ENCODE measurements at places on chromosomes 12 and 14. TPM values are rescaled to one million over a fixed set of nuclear protein-coding genes. Genes with fewer than 3 reads are reported as not detected.

Gene P2RX4
- 59.8 TPM for total RNA-seq

DNA sequence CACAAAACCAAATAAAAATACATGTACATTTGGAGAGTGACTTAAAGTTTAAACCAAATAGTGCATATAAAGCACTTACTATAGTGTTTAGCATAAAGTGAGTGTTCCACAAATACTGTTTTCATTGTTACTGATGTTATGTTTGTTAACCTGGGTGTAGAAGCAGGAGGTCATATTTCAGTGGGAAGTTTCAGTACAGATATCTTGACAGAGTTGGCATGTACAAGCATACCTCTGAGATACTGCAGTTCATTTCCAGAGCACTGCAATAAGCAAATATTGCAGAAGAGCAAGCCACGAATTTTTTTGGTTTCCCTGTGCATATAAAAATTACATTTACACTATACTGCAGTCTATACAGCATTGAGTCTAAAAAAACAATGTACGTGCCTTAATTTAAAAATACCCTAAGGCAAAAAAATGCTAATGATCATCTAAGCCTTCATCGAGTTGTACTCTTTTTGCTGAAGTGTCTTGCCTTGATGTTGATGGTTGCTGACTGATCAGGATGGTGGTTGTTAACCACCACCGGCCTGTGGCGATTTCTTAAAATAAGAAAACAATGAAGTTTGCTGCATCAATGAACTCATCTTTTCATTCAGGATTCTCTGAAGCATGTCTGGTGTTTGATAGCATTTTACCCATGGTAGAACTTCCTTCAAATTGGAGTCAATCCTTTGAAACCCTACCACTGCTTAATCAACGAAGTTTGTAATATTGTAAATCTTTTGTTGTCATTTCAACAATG lies 361.1 kb upstream of the RPL10L start:
- no peaks in the 10 kb centered on the region for H3K27me3 ChIP-seq
- no peaks in the 10 kb centered on the region for H3K4me1 ChIP-seq
- no peak for DNase-seq
- no peaks in the 10 kb centered on the region for H3K36me3 ChIP-seq
- no peak overlapping the region for H3K4me3 ChIP-seq
- H3K27ac ChIP-seq, result no peak overlapping the region

- no peak overlapping the region for H3K4me3 ChIP-seq
- no peak for DNase-seq
- no peaks in the 10 kb centered on the region for H3K27me3 ChIP-seq
Observed at GRCh38 chr12:121165316-121165715, 32.6 kb downstream of the P2RX7 start.

- no peak overlapping the region for H3K4me3 ChIP-seq
- H3K36me3 ChIP-seq, result no peaks in the 10 kb centered on the region
- H3K27me3 ChIP-seq, result no peaks in the 10 kb centered on the region
- no peak for DNase-seq
Observed at GRCh38 chr12:108619369-108620160, 14.1 kb downstream of the SELPLG start.

- no peak overlapping the region for H3K4me3 ChIP-seq
- no peak overlapping the region for H3K27ac ChIP-seq
- peaks cover 27% of the 10 kb centered on the region for H3K27me3 ChIP-seq
- no peak for DNase-seq
- no peaks in the 10 kb centered on the region for H3K36me3 ChIP-seq
- H3K4me1 ChIP-seq, result no peaks in the 10 kb centered on the region
Observed at GRCh38 chr12:2023365-2023764, 19.1 kb upstream of the DCP1B start.

DNA sequence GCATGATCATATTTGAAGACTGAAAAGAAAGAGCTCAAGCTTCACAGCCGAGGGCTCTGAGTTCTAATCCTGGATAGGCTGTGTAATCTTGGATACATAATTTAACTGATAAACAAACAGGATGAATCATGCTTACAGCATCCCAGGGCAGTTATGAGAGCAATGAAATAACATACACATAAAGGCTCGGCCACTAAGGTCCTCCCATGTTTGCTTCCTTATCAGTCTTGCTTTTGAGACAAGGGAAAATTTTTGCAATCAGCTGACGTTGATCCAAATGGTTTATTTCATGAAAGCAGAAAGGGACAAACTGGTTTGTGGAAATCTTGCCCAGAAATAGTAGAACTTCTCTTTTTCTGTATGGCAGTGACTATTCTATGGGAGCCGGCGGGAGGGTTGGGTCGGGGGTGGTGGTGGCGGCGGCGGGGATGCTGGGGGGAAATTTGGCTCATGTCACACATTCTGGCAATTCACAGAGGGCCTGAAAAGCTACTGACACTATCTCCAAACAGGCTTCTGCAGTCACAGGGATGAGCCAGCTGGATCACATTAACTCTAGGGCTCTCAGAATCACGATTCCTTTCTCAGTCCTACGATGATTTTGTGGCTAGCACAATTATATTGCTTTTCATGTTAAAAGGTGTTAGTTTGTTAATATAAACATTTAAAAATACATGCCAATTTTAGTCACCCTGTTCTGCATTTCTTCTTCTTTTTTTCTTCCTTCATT lies 124.5 kb downstream of the SLC8A3 start:
- no peak overlapping the region for H3K27ac ChIP-seq
- H3K4me1 ChIP-seq, result no peaks in the 10 kb centered on the region
- no peaks in the 10 kb centered on the region for H3K27me3 ChIP-seq
- H3K4me3 ChIP-seq, result no peak overlapping the region

DNA sequence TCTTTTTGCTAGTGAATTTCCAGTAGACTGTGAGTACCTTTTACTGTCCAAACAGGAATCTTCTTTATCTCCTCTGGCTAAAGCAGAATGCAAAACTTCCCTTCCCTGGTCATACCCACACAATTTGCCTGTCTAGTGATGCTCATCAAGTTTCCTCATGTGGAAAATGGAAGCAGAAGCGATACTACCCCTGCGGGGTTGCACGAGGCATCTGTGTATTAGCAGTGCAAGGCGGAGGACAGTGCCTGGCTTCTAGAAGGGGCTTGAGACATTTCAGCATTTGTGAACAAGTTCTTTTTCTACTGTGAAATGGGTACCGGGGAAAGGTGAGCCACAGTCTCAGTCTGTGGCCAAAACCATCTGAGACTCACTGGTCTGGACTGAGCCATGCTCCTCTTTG lies 340.9 kb downstream of the AACS start:
- no peak overlapping the region for H3K27ac ChIP-seq
- H3K27me3 ChIP-seq, result no peaks in the 10 kb centered on the region
- H3K36me3 ChIP-seq, result no peaks in the 10 kb centered on the region
- DNase-seq, result no peak

DNA sequence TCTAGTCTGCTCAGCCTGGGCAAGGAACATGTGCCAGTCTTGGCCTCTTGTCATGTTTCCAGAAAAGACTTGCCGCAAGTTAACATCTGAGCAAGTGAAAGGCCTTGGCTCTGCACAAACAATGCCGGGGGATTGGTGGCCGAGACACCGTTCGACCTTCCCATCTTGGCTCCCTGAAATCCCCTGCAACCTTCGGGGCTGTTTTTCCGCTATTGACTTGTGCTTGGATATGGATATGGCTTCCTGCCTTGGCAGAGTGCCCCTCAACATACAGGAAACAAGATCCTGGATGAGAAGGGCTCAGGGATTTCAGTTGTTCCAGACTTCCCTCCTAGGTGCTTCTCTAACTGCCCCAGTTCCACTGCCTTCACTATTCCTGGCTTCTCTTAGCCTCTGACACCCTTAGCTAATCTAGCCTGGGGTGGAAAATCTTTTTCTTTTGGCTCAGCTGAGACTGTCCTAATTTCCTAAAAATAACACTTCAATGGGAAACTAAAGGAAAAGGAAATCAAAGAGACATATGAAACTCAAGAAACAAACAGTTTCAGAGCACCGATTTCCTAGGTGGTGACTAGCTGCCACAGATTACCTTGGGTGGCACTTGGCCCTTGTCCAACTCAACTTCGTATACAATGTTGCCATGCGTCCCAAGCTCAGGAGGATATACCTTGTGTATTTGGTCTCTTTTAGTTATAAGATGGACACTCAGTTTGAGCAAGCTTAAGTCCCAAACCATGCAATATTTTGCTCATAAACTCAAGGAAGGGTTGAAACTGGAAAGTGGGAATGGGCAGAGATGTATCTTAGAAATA lies 33.9 kb downstream of the RDH12 start:
- H3K4me1 ChIP-seq, result no peaks in the 10 kb centered on the region
- peaks cover 2% of the 10 kb centered on the region for H3K27me3 ChIP-seq
- no peak overlapping the region for H3K4me3 ChIP-seq
- DNase-seq, result no peak

Gene TROAP
- total RNA-seq, result 0.51 TPM

DNA sequence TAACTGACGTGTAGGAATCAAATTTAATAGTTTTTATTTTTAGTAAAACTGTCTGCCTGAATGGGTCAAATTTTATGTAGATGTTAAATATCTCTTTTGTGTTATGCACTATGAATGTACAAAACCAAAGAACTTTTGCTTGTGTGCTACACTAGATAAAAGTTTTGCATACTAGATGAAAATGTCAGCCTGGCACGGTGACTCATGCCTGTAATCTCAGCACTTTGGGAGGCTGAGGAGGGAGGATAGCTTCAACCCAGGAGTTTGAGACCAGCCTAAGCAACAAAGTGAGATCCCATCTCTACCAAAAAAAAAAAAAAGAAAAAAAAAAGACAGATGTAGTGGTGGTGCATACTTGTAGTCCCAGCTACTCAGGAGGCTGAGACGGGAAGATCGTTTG lies 11.1 kb downstream of the AEBP2 start:
- H3K4me3 ChIP-seq, result no peak overlapping the region
- H3K4me1 ChIP-seq, result peaks cover 3% of the 10 kb centered on the region
- no peak for DNase-seq
- no peaks in the 10 kb centered on the region for H3K36me3 ChIP-seq

Gene RPS6KA5
- total RNA-seq, result 2.0 TPM

- no peak overlapping the region for H3K27ac ChIP-seq
- DNase-seq, result no peak
- no peaks in the 10 kb centered on the region for H3K4me1 ChIP-seq
- no peaks in the 10 kb centered on the region for H3K27me3 ChIP-seq
- peaks cover 41% of the 10 kb centered on the region for H3K36me3 ChIP-seq
Observed at GRCh38 chr12:6842075-6842474, 1.4 kb downstream of the GNB3 start.

- no peaks in the 10 kb centered on the region for H3K36me3 ChIP-seq
- H3K4me1 ChIP-seq, result peaks cover 13% of the 10 kb centered on the region
- no peak for DNase-seq
- no peaks in the 10 kb centered on the region for H3K27me3 ChIP-seq
Observed at GRCh38 chr12:65643595-65644386, 180.5 kb upstream of the HMGA2 start.

Gene RFX4
- not detected for total RNA-seq

GRCh38 chr14:104134061-104134965 lies 4.1 kb upstream of the KIF26A start:
- no peaks in the 10 kb centered on the region for H3K4me1 ChIP-seq
- no peak overlapping the region for H3K27ac ChIP-seq
- H3K27me3 ChIP-seq, result peaks cover 15% of the 10 kb centered on the region
- no peaks in the 10 kb centered on the region for H3K36me3 ChIP-seq
- no peak for DNase-seq
- no peak overlapping the region for H3K4me3 ChIP-seq

Gene IL23A
- total RNA-seq, result not detected

GRCh38 chr14:91373591-91374254 lies 43.9 kb downstream of the CCDC88C start:
- no peak for DNase-seq
- H3K27me3 ChIP-seq, result peaks cover 7% of the 10 kb centered on the region
- no peak overlapping the region for H3K27ac ChIP-seq
- H3K4me3 ChIP-seq, result no peak overlapping the region
- H3K4me1 ChIP-seq, result no peaks in the 10 kb centered on the region
- no peaks in the 10 kb centered on the region for H3K36me3 ChIP-seq

GRCh38 chr12:32039347-32039746 lies 67.3 kb upstream of the BICD1 start:
- no peaks in the 10 kb centered on the region for H3K4me1 ChIP-seq
- H3K36me3 ChIP-seq, result no peaks in the 10 kb centered on the region
- H3K4me3 ChIP-seq, result no peak overlapping the region

GRCh38 chr12:106248846-106249371 lies 1.1 kb upstream of the CKAP4 start:
- peak; percentile 65 for DNase-seq
- H3K27me3 ChIP-seq, result no peaks in the 10 kb centered on the region
- peaks cover 3% of the 10 kb centered on the region for H3K36me3 ChIP-seq
- H3K27ac ChIP-seq, result peak overlapping the region; percentile 87
- H3K4me3 ChIP-seq, result peak overlapping the region; percentile 55

DNA sequence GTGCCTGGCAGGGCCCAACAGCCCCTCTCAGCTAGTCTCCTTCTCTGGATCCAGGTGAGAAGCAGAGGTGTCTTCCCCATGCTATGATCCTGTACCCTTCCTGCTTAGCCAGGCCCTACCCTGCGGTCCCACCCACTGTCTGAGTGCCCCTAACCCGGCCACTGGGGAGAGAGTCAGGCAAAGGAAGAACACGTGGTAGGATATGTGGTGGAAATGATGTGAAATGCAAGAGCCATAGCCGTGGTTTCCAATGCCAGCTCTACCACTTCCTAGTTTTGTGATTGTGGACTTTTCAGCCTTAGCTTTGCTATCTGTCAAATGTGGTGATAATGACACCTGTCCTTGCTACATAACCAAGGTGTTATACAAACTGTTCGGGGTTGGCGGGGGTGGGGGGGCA lies 15.8 kb downstream of the KRT2 start:
- no peak for DNase-seq
- no peaks in the 10 kb centered on the region for H3K36me3 ChIP-seq
- H3K27me3 ChIP-seq, result no peaks in the 10 kb centered on the region
- H3K4me1 ChIP-seq, result no peaks in the 10 kb centered on the region
- no peak overlapping the region for H3K27ac ChIP-seq

GRCh38 chr12:3170423-3171194 lies 93.4 kb downstream of the TSPAN9 start:
- no peak overlapping the region for H3K4me3 ChIP-seq
- no peaks in the 10 kb centered on the region for H3K36me3 ChIP-seq
- peaks cover 4% of the 10 kb centered on the region for H3K4me1 ChIP-seq
- DNase-seq, result peak; percentile 96
- no peaks in the 10 kb centered on the region for H3K27me3 ChIP-seq

- no peaks in the 10 kb centered on the region for H3K27me3 ChIP-seq
- no peak overlapping the region for H3K4me3 ChIP-seq
- no peaks in the 10 kb centered on the region for H3K36me3 ChIP-seq
- no peak for DNase-seq
Observed at GRCh38 chr14:63941023-63941422, 88.2 kb downstream of the SYNE2 start.

- H3K4me1 ChIP-seq, result no peaks in the 10 kb centered on the region
- no peak overlapping the region for H3K4me3 ChIP-seq
- H3K36me3 ChIP-seq, result no peaks in the 10 kb centered on the region
- DNase-seq, result no peak
- no peak overlapping the region for H3K27ac ChIP-seq
Observed at GRCh38 chr12:86122846-86123468, 133.2 kb downstream of the MGAT4C start.

- peaks cover 9% of the 10 kb centered on the region for H3K27me3 ChIP-seq
- peaks cover 4% of the 10 kb centered on the region for H3K4me1 ChIP-seq
Observed at GRCh38 chr12:5429741-5430557, 2.0 kb upstream of the NTF3 start.

Gene RTRAF
- 222 TPM for total RNA-seq

Gene HSP90B1
- total RNA-seq, result 381 TPM

GRCh38 chr12:71645268-71645667 lies 18.4 kb downstream of the ZFC3H1 start:
- DNase-seq, result no peak
- H3K36me3 ChIP-seq, result peaks cover 8% of the 10 kb centered on the region
- no peaks in the 10 kb centered on the region for H3K4me1 ChIP-seq
- no peaks in the 10 kb centered on the region for H3K27me3 ChIP-seq
- H3K4me3 ChIP-seq, result no peak overlapping the region
- no peak overlapping the region for H3K27ac ChIP-seq

Gene GNPNAT1
- 16.7 TPM for total RNA-seq

Data from fibroblast of lung (primary cell).